HEK293T (cell line): ENCODE measurements at places on chromosomes 3 and 15.
A peak's percentile ranks its signal among the peaks of the same experiment; 100 is the strongest.

DNA sequence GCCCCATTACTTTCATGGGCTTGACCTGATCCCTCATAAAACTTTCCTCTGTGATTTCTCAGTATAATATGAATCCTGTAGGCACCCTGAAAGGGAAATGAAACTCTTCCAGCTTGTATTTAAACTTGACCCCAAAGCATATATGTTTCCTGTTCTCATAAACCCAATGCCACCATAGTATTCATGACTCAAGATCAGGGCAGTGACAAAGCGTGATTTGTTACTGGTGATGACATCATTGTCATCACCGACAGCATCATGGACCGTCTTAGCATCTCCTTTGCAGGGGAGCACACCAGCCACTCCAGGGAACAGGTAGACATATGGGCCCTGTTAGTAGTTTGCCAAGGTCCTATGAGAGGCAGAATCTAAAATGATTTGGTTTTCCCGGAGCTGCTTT, 741.2 kb downstream of the NR2F2 start:
- DNase-seq: no peak

DNA sequence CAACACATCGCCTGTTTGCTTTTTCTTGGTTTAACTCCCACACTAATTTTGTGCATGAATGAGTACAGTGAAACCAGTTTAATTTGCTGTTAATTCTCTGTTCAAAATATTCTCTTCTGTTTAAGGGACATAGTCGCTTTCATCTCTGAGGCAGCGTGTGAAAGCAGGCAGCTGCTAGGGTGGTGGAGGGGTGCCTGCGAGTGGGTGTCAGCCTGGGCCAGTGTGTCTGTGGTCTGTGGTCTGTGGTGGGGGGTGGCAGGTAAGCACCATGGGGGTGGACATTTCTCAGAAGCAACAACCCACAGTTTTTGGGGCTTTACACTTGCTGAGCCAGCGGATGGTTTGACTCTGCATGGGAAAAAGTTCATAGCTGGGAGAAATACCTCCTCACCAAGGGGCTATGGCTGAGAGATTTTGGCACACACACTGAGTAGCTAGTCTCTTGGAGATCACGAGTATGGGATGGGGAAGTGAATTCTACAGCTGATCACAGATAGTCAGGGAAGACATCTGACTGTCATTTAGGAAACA, 109.2 kb downstream of the EPHB1 start:
- no peak for DNase-seq

DNA sequence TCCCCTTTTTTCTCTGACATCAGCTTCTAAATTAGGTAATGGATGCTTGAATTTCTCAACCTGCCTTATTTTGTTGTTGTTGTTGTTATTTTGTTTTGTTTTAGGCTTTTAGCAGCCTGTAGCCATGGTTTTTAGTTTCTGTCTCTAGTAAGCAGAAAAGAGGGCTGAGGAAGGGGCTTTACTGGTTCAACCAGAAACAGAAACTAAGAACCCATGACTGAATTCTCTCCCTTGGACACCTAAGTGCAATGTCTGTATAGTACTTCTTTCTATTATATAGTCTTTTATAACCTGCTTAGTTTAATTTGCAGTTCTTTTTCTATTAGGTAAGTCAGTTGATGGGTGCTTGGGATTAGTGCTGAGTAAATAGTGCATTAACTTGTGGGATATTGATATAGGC, 129.0 kb downstream of the BBX start:
- no peak for DNase-seq

GRCh38 chr3:189557824-189558223, 73.4 kb upstream of the TP63 start:
- no peak for DNase-seq

DNA sequence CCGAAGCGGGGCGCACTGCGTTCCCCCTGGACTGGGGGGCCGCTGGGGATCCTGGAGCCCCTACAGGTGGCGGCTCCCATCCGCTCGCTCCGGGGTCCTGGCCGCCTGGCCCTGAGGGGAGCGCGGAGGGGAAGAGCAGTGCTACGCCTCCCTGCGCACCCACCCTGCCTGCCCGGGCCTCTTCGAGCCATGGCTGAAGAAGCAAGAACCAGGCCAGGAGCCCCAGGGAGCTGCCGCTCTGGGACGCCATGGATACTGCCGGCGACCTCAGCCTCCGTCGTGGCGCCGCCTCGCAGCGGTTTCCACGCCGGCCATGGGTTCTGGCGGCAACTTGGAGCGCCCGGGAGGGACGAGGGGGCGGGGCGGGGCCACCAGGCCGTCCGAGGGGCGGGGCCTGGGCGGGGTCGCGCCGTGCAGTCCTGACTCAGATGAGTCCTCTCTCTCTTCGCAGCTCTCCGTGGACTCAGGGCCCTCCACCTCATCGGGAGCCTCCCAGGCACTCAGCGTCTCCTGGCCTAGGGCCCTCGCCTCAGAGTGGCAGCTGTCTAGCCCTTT, 50.9 kb downstream of the MYL3 start:
- peak; percentile 87 for DNase-seq

GRCh38 chr3:64539451-64540196, 148.2 kb downstream of the ADAMTS9 start:
- DNase-seq: no peak

DNA sequence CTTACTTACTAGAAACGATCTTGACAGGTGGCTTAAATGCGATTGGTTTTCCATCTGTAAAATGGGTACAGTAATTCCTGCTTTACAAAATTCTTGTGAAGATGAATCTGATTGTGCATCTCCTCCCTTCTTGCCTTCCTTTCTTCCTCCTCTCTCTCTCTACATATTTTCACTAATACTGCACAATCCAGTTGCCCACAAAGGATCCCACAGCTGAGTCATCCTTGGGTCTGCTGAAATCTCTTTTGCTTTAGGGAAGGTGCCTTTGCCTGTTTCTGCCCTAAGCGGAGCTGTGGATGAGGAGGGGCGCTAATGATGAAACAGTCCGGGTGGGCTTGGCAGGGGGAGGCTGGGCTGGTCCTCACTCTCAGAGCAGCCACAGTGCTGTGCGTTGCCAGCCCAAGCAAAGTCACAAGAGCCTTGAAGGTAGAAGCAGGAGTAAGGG, 46.1 kb downstream of the AMOTL2 start:
- no peak for DNase-seq

GRCh38 chr3:88661433-88661824, 446.0 kb upstream of the EPHA3 start:
- DNase-seq: no peak
